ENCODE measurements at places on chromosomes 11 and 22.
A peak's percentile ranks its signal among the peaks of the same experiment; 100 is the strongest.

DNA sequence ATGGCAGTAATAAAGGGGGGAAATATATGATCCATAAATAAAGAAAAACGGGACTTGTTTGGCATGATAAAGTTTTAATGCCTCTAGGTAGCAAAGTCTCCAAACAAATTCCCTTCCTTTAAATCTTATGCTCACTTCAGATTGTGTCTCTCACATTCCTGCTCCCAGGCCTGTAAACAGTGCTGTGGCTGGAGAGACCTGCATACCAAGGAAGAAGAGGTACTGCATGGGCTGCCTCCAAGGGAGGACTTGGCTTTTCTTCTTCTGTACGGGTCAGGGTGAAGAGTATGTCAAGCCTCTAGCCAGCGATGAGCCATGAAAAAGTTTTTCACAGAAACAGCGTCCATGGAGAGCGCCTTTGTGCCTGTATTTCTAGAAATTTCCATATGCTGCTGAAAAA lies 161.8 kb downstream of the KIRREL3 start:
- DNase-seq = no peak

- no peak for DNase-seq
These were observed 30.9 kb downstream of the IGLL1 start for GRCh38 chr22:23549198-23549595.

DNA sequence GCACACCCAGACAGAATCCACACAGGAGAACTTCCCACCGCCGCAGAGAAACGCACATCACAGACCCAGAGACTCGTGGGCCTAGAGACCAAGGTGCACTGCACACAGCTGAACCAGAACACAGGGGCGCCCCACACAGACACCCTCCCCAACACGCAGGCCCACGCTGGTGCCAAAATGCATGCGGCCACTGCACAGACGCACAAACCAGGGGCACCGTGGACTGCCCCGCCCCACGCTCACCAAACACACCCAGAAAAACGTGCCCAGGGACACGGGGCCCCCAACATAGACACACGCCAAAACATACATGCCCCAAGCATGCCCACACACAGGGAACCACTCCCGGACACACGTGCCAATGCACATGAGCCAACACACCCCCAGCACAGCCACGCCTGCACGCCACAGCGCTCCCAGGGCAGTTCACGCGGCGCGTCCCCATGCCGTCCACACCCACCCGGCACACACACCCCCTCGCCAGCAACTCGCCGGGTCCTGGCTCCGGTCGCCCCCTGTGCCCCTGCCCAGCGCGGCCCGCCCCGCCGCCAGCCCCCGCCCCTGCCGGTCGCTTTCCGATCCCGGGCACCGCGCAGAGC lies 7.8 kb downstream of the ELFN2 start:
- DNase-seq = peak; percentile 12

GRCh38 chr22:20509344-20510047 lies 2.1 kb downstream of the MED15 start:
- DNase-seq = peak; percentile 71

DNA sequence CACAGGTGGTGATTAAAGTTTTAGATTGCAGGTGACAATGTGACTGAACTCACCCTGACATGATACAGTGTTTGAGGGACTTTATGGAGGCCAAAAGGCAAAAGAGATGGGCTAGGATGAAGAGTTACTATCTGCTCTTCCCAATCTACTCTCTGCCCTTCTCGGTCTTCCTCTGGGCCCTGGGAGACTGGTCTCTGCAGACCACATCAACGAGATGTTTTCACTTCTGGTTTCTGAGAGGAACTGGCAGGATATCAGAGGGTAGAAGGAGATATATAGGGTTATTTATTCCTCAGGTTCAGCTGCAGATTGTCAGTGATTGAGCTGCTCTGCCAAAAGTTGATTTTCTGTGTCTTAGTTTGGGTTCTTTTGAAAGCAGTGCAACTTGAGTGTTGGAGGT lies 32.4 kb upstream of the CD44 start:
- DNase-seq = no peak

- DNase-seq = no peak
These were observed 96.7 kb downstream of the LARGE1 start for GRCh38 chr22:33823552-33823951.

GRCh38 chr11:92846491-92847125 lies 122.8 kb upstream of the MTNR1B start:
- DNase-seq = no peak

GRCh38 chr11:91305402-91305801 lies 919.2 kb upstream of the FAT3 start:
- DNase-seq = no peak

DNA sequence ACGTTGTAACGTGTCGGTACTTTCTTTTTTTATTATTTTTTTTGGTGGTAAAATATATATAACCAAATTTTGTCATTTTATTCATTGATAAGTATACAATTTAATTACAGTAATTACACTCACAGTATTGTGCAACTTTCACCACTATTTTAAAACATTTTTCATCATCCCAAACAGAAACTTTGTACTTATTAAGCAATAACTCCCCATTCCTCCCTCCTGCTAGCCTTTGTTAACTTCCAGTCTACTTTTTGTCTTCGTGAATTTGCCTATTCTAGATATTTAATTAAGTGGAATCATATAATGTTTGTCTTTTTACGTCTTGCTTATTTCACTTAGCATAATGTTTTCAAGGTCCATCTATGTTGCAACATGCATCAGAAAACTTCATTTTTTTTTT lies 58.5 kb downstream of the STIM1 start:
- DNase-seq = no peak

DNA sequence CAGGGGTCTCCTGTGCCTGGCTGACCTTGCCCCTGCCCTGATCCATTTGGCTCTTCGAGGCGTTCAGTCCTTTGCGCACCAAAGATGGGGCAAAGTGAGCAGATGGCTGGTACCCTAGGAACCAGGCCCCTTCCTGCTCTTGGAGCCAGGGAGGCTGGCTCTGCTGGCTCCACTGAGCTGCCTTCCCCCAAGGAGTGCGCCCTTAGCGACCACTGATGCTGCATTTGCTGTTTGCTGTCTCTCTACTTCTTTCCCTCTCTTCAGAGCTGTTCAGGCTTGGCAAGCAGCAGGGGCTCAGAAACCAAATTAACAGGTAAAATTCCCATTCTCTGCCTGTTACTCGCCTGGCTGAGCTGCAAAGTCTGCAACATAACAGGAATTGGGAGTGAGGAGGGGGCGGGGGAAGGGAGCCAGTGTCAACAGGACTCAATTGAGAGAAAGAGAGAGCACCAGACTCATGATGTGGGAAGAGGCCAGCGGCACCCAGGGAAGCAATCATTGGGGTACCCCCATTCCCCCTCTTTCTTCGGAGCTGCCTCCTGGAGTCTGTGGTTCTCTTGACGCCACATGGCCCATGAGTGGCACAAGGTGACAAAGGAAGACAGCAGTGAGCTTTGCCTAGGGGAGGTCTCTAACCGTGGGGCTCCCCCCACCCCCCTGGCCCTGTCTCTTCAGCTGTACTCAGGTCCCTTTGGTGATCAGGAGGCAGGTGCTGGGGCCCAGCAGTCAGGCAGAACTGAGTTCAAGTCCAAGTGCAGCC lies 102.3 kb downstream of the TP53I11 start:
- DNase-seq = no peak

Measured in activated CD8-positive, alpha-beta T cell treated with anti-CD3 and anti-CD28 coated beads for 36 hours (primary cell).